Neural crest cell (in vitro differentiated cells): ENCODE measurements at places on chromosomes 5 and 9. TPM values are rescaled to one million over a fixed set of nuclear protein-coding genes. Genes with fewer than 3 reads are reported as not detected.

- H3K4me3 ChIP-seq, result no peak overlapping the region
- no peak for DNase-seq
- peaks cover 68% of the 10 kb centered on the region for H3K4me1 ChIP-seq
- no peaks in the 10 kb centered on the region for H3K36me3 ChIP-seq
- no peaks in the 10 kb centered on the region for H3K27me3 ChIP-seq
Observed at GRCh38 chr5:154770111-154770510, 14.9 kb downstream of the LARP1 start.

GRCh38 chr9:93007529-93008058 lies 50.9 kb upstream of the SUSD3 start:
- H3K4me3 ChIP-seq, result no peak overlapping the region
- H3K27me3 ChIP-seq, result no peaks in the 10 kb centered on the region
- no peak overlapping the region for H3K27ac ChIP-seq
- H3K4me1 ChIP-seq, result no peaks in the 10 kb centered on the region

DNA sequence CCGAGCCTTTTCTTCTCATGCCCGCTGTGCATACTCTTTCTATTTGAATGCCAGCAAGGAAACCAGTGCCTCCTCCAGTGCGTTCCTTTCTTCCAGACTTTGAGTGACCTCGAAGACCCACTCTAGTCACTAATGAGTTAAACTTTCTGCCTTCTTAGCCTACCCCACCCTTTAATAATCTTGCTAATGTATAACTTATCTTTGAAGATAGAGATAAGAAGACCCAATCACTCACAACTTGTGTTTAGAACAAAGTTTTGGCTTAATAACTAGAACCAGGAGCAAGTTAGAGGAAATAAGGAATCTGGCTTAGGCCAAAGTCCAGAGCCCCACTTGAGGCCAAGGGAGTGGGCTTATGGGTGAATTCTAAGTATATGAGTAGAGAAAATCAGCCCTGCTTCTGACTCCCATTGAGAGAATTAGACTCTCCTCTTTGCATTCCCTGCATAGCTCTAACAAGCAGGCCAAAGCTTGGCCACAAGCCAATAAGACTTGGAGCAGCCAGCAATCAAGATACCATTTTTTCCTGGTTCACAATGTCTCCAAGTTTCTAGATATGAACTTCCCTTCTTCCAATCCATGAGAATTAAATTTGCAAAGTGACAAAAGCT lies 181.5 kb upstream of the PIK3R1 start:
- H3K27me3 ChIP-seq, result no peaks in the 10 kb centered on the region
- no peak for DNase-seq
- no peaks in the 10 kb centered on the region for H3K36me3 ChIP-seq
- H3K4me3 ChIP-seq, result no peak overlapping the region
- no peaks in the 10 kb centered on the region for H3K4me1 ChIP-seq

DNA sequence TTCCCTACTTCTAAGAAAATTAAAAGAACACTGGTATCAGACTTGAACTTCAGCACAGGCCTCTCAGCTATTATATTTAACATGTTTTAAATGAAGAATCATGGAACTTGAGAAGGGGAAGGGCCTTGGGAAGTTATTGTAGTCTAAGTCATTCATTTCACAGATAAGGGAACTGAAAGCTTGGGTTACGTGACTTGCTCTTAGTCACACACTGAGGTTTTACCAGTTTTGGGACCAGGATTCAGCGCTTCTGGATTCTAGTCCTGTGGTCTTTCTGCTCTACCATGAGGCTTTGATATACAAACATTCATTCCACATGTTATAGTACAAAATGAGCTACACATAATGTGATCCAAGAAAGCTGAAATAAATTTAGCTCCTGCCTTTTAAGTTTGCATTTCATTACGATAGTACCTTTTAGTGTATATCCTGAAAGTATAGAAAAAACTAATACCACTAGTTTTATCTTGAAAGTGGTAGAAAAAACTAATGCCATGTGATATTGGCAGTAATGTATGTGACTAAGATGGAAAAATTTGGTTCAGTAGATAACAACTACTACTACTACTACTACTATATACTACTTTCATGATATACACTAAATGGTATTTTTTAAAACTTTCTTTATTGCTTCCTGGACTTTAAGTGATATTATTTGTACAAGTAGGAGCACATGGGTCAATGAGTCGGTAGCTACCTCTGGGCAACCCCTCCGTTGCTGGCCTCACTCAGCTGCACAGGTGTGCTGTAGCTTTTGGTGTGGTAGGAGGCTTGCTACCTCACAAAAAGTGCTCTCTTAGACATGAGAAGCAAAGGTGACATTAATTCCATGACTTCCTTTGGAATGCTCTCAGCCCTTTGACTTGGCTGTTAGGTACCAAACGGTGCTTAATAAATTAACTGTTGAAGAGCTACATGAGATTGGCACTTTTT lies 40.7 kb downstream of the F2RL2 start:
- H3K27me3 ChIP-seq, result no peaks in the 10 kb centered on the region
- no peaks in the 10 kb centered on the region for H3K4me1 ChIP-seq
- H3K36me3 ChIP-seq, result no peaks in the 10 kb centered on the region

GRCh38 chr9:18926513-18926912 lies 106.5 kb downstream of the SAXO1 start:
- H3K4me3 ChIP-seq, result no peak overlapping the region
- H3K27me3 ChIP-seq, result no peaks in the 10 kb centered on the region
- no peak overlapping the region for H3K27ac ChIP-seq

- H3K36me3 ChIP-seq, result no peaks in the 10 kb centered on the region
- H3K27me3 ChIP-seq, result no peaks in the 10 kb centered on the region
- no peak overlapping the region for H3K27ac ChIP-seq
- no peak for DNase-seq
- H3K4me3 ChIP-seq, result no peak overlapping the region
Observed at GRCh38 chr5:101458587-101458986, 555.5 kb upstream of the ST8SIA4 start.

DNA sequence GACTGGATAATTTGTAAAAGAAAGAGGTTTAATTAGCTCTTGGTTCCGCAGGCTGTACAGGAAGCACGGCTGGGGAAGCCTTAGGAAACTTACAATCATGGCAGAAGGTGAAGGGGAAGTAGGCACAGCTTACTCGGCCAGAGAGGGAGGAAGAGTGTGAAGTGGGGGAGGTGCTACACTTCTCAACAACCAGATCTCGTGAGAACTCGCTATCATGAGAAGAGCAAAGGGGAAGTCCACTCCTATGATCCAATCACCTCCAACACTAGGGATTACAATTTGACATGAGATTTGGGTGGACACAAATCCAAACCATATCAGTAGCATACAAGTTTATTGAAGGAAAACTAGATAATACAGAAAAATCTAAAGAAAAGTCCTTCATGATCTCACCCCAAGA lies 39.9 kb downstream of the NEURL1B start:
- peaks cover 5% of the 10 kb centered on the region for H3K36me3 ChIP-seq
- peaks cover 18% of the 10 kb centered on the region for H3K27me3 ChIP-seq
- DNase-seq, result no peak
- no peak overlapping the region for H3K27ac ChIP-seq
- H3K4me3 ChIP-seq, result no peak overlapping the region
- peaks cover 12% of the 10 kb centered on the region for H3K4me1 ChIP-seq

DNA sequence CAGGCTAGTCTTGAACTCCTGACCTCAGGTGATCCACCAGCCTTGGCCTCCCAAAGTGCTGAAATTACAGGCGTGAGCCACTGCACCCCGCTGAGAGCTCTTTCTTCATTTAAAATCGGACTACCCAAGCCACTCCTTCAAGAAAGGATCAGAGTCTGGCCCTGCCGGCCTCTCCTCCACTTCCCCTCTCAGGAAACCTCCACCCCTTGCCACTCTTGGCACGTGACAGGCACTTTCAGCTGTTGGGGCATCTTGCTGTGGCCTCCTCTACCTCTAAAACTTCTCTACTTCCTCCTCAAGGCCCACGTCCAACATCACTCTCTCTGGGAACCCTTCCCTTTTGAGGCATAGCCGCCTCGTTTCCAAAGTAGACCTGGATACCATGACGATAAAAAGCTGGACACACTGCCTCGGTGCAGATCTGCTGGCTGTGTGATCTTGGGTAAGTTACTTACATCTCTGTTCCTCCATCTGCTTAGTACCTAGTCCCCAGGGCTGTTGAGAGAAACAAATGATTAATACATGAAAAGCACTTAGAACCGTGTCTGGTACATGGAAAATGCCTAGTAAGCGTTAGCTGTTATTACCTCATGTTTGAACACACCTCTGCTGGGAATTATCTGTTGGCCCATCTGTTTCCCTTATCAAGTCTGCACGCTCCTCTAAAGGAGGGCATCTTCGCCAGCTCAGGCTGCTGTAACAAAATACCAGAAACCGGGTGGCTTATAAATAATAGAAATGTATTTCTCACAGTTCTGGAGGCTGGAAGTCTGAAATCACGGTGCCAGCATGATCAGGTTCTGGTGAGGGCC lies 55.3 kb downstream of the SMIM23 start:
- peaks cover 4% of the 10 kb centered on the region for H3K36me3 ChIP-seq
- H3K4me3 ChIP-seq, result no peak overlapping the region
- H3K27ac ChIP-seq, result no peak overlapping the region
- no peaks in the 10 kb centered on the region for H3K4me1 ChIP-seq
- H3K27me3 ChIP-seq, result no peaks in the 10 kb centered on the region
- DNase-seq, result no peak

DNA sequence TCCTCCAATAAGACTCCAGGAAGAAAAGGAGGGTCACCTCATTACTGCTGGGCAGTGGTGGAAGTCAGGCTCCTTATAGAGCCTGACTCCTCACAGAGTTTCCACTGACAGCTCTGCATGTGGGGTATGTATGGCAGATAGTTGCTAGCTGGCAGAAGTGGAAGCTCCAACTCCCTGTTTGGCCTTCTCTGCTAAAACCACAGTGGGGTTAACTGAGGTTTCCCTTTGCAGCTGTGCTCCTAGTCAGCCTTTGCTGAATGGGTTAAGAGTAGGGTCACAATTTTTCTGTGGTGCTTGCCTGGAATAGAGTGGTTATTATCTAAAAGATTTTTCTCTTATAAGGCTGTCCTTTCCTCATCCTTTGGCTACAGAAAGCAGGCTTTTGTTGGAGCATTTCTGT lies 327.5 kb downstream of the FBXL17 start:
- no peak overlapping the region for H3K27ac ChIP-seq
- peaks cover 6% of the 10 kb centered on the region for H3K4me1 ChIP-seq
- no peaks in the 10 kb centered on the region for H3K27me3 ChIP-seq
- no peak overlapping the region for H3K4me3 ChIP-seq

GRCh38 chr5:119315516-119315949 lies 40.3 kb upstream of the TNFAIP8 start:
- peaks cover 3% of the 10 kb centered on the region for H3K4me1 ChIP-seq
- H3K36me3 ChIP-seq, result no peaks in the 10 kb centered on the region
- no peak overlapping the region for H3K4me3 ChIP-seq
- H3K27ac ChIP-seq, result no peak overlapping the region
- no peaks in the 10 kb centered on the region for H3K27me3 ChIP-seq

DNA sequence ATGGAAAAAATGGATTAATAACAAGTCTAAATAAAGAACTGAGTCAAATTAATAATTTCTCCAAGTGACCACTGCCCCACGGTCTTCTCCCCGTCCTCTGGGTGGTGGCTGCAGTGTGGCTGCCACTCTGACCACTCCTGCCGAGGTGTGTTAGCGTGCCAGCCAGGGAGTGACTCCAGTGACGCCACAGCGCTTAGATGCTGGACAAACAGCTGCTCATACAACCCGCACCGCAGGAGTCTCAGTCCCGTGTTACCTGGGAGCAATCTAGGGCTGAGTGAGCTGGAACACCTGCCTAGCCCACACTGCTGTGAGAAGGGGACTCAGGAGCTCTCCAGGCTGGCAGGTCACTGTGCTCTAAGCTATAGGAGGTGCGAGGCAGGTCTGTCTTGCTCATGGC lies 10.2 kb downstream of the MAPK9 start:
- no peak overlapping the region for H3K27ac ChIP-seq
- no peaks in the 10 kb centered on the region for H3K27me3 ChIP-seq
- peaks cover 11% of the 10 kb centered on the region for H3K4me1 ChIP-seq
- no peak for DNase-seq
- H3K4me3 ChIP-seq, result no peak overlapping the region

GRCh38 chr5:35821513-35821912 lies 35.2 kb upstream of the IL7R start:
- no peaks in the 10 kb centered on the region for H3K36me3 ChIP-seq
- no peak for DNase-seq
- H3K27ac ChIP-seq, result no peak overlapping the region
- H3K4me3 ChIP-seq, result no peak overlapping the region
- H3K4me1 ChIP-seq, result no peaks in the 10 kb centered on the region

DNA sequence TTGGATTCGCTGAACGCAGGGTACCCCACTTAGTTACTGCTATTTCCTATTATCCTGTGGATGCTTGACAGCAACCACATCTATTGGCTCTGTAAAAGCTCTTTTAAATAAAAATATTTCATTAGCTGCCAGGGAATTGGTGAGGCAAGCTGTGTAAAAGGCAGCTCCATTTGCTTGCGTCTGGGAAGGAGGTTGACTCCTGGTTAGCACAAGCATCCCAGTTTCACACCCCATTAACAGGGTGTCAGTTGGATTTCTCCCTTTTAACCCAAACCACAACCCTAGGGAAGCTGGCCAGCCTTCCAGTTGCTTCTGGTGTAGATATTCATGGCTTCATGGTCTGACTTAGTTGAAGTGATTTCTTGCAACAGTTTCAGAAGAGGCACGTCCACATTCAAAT lies 151.0 kb downstream of the GPBP1 start:
- H3K4me1 ChIP-seq, result peaks cover 36% of the 10 kb centered on the region
- DNase-seq, result no peak
- no peaks in the 10 kb centered on the region for H3K36me3 ChIP-seq
- H3K27ac ChIP-seq, result no peak overlapping the region

DNA sequence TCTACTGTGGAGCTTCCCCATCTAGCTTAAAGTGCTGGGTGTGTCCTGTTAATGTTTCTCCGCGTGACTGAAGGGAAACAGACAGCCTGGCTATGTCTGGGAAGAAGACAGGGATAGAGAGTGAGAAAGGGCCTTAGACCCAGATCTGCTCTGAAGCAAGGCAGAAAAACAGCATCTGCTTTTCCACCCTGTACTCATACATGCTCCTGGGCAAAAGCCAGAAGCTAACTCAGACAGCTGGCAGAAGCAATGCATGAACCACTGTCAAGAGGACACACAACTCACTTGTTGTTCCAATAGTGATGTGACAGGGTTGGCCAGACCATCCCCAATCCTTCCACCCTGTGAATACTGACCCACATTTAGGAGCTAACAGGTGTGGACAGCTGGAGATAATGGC lies 63.3 kb downstream of the DPYSL3 start:
- peaks cover 53% of the 10 kb centered on the region for H3K4me1 ChIP-seq
- DNase-seq, result no peak
- H3K27ac ChIP-seq, result no peak overlapping the region
- H3K27me3 ChIP-seq, result peaks cover 9% of the 10 kb centered on the region
- peaks cover 9% of the 10 kb centered on the region for H3K36me3 ChIP-seq

Gene PGM5
- 0.16 and 0.43 TPM in 2 replicates for total RNA-seq

Gene FLT4
- total RNA-seq, result 13.1 and 15.7 TPM in 2 replicates
